ENCODE measurements at places on chromosomes 2 and 18. TPM values are rescaled to one million over a fixed set of nuclear protein-coding genes. Genes with fewer than 3 reads are reported as not detected.

DNA sequence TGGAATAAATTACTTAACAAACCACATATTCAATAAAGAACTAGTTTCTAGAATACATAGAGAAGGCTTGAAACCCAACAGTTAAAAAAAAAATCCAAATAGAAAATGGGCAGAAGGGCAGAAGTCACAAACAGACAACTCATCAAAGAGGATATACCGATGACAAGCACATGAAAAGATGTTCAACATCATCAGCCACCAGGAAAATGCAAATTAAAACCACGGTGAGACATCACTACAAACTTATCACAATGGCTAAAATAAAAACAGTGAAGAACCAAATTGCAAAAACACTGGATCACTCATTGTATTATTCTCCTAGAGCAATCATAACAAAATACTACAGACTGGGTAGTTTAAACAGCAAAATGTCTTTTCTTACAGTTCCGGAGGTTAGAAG lies 14.5 kb downstream of the SESTD1 start:
- H3K27me3 ChIP-seq: no peaks in the 10 kb centered on the region
- DNase-seq: no peak
- peaks cover 13% of the 10 kb centered on the region for H3K4me1 ChIP-seq
- no peak overlapping the region for H3K4me3 ChIP-seq
- no peak overlapping the region for H3K27ac ChIP-seq

GRCh38 chr2:183495589-183496267 lies 371.5 kb downstream of the NUP35 start:
- peaks cover 10% of the 10 kb centered on the region for H3K4me1 ChIP-seq
- H3K27ac ChIP-seq: no peak overlapping the region
- DNase-seq: no peak
- H3K36me3 ChIP-seq: no peaks in the 10 kb centered on the region
- no peak overlapping the region for H3K4me3 ChIP-seq

DNA sequence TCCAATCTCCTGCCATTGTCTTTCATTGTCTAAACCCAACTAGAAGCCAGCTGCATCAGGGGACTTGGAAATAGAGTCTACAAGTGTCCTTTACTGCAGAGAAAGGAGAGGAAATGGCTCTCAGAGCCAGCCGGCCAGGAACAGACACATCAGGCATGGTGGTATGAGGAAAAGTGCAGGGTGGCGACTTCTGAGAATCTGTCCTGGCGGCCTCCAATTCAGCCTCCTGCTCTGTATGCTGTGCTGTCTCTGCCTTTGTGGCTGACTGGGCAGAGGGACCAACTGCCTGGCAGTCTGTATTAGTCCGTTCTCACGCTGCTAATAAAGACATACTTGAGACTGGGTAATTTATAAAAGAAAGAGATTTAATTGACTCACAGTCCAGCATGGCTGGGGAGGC lies 36.8 kb upstream of the AQP4 start:
- peaks cover 4% of the 10 kb centered on the region for H3K36me3 ChIP-seq
- no peak for DNase-seq

GRCh38 chr2:159873258-159873657 lies 75.2 kb upstream of the CD302 start:
- DNase-seq: peak; percentile 34
- no peak overlapping the region for H3K4me3 ChIP-seq
- no peaks in the 10 kb centered on the region for H3K27me3 ChIP-seq
- H3K4me1 ChIP-seq: no peaks in the 10 kb centered on the region
- H3K36me3 ChIP-seq: no peaks in the 10 kb centered on the region
- H3K27ac ChIP-seq: no peak overlapping the region

- H3K36me3 ChIP-seq: no peaks in the 10 kb centered on the region
- no peak for DNase-seq
- no peak overlapping the region for H3K4me3 ChIP-seq
- H3K27ac ChIP-seq: no peak overlapping the region
Observed at GRCh38 chr2:55948176-55948923, 24.8 kb upstream of the EFEMP1 start.

- no peak for DNase-seq
- no peaks in the 10 kb centered on the region for H3K27me3 ChIP-seq
- H3K4me3 ChIP-seq: no peak overlapping the region
- H3K4me1 ChIP-seq: peaks cover 36% of the 10 kb centered on the region
Observed at GRCh38 chr2:172462849-172463381, 35.5 kb downstream of the ITGA6 start.

- DNase-seq: no peak
- no peaks in the 10 kb centered on the region for H3K36me3 ChIP-seq
- H3K4me3 ChIP-seq: no peak overlapping the region
- peaks cover 9% of the 10 kb centered on the region for H3K4me1 ChIP-seq
- H3K27ac ChIP-seq: no peak overlapping the region
- no peaks in the 10 kb centered on the region for H3K27me3 ChIP-seq
Observed at GRCh38 chr18:21602299-21602587, 1.7 kb upstream of the ESCO1 start.

- H3K27ac ChIP-seq: no peak overlapping the region
- DNase-seq: no peak
- no peaks in the 10 kb centered on the region for H3K27me3 ChIP-seq
- 0 out of 2 replicates have a peak, but pooled peaks cover 3% of the 10 kb centered on the region for H3K4me1 ChIP-seq
- H3K36me3 ChIP-seq: no peaks in the 10 kb centered on the region
- H3K4me3 ChIP-seq: no peak overlapping the region
Observed at GRCh38 chr2:204187229-204188083, 250.9 kb downstream of the ICOS start.

- no peaks in the 10 kb centered on the region for H3K27me3 ChIP-seq
- H3K27ac ChIP-seq: no peak overlapping the region
- H3K4me1 ChIP-seq: no peaks in the 10 kb centered on the region
- H3K36me3 ChIP-seq: no peaks in the 10 kb centered on the region
- no peak overlapping the region for H3K4me3 ChIP-seq
Observed at GRCh38 chr2:151091583-151091982, 170.1 kb downstream of the RBM43 start.

DNA sequence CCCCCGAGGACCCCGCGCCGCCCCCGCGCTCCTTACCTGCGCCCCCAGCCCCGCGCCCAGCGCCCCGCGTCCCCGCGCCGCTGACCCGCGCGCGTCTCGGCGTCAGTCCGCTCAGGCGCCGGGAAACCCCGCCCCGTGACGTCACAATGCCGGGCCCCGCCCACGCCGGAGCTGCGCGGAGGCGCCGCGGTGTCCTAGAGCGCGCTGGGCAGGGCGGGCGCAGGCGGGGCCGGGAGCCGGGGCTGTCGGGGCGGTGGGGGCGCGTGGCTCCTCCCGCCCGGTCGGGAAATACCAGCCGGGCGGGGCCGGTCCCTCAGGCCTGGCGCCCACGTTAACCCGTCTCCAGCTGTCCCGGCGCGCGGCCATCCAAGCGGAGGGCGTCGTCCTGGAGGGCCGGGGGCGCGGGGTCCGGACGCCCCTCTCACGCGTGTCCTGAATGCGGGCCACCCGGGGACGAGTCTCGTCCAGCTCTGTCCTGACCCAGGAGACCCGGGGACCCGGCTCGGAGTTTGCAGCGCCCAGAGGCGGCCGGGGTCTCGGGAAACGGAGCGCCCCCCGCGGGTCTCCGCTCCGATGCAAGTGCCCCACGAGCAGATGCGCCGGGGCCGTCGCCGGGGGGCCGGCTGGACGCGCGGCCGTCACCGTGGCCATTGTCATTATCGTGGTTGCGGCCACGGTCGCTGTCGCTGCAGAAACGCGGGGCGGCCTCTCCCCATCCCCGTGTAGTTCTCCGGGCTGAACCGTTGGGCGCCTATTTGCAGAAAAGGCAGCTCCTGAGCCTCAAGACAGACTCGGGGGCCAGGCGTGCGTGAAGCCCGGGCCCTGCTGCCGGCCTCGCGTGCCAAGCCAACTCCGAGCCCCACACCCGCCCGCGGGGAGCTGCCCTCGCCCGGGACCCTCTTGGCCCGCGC lies at the start of gene SLC66A2:
TSS of gene SLC66A2 (minus strand) at position 109 of the 911 bp plus-strand sequence. CDS start 727 bp downstream, outside the sequence.
- peak within 1 kb of the TSS; percentile 66 for H3K4me3 ChIP-seq
- H3K4me1 ChIP-seq: peaks cover 8% of the 10 kb centered on the region
- peaks cover 68% of the 10 kb centered on the region for H3K27me3 ChIP-seq
- H3K27ac ChIP-seq: no peak within 1 kb of the TSS
- peak; percentile 84 for DNase-seq

DNA sequence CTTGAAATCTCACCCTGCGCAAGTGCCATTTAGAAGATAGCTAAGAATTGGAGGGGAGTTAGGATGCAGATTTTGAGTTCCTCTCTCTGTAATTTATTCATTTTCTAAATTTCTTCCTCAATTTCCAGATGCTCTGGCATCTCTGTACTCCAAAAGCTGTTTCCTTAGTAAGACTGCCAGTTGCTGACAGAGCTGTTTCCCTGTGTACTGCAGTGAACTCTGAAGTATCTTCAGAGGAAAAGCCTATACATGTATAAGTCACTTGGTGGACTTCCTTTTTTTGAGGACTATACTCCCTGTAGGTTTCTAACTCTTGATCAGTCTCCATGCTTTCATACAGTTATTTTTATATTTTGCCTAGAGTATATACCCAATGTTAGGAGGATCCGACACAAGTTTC lies 1.5 kb upstream of the RESP18 start:
- no peak overlapping the region for H3K4me3 ChIP-seq
- no peak overlapping the region for H3K27ac ChIP-seq
- H3K27me3 ChIP-seq: peaks cover 60% of the 10 kb centered on the region
- H3K36me3 ChIP-seq: no peaks in the 10 kb centered on the region
- no peak for DNase-seq

GRCh38 chr2:27652341-27652740 lies 11.1 kb downstream of the SUPT7L start:
- H3K27ac ChIP-seq: no peak overlapping the region
- no peaks in the 10 kb centered on the region for H3K27me3 ChIP-seq
- no peak for DNase-seq

DNA sequence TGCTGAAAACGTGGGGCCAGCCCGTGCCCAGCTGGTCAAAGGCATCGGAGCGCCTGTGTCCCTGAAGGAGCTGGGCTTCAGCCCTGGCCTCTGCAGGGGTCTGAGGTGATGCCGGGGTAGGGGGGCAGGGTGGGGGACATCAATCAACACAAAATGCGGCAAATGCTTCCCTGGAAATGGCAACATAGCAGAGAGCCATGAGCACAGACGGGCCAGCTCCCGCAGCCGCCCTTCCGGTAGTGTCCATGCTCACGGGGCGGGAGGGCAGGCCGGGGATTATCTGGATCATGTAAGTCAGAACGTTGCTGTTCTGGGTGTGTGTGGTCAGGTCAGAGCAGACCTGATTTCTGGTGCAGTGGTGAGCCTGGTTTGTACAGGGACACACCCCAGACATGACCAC lies 56.5 kb upstream of the TWIST2 start:
- H3K4me3 ChIP-seq: no peak overlapping the region
- no peaks in the 10 kb centered on the region for H3K4me1 ChIP-seq
- no peak overlapping the region for H3K27ac ChIP-seq
- no peaks in the 10 kb centered on the region for H3K36me3 ChIP-seq
- no peaks in the 10 kb centered on the region for H3K27me3 ChIP-seq
- DNase-seq: no peak

DNA sequence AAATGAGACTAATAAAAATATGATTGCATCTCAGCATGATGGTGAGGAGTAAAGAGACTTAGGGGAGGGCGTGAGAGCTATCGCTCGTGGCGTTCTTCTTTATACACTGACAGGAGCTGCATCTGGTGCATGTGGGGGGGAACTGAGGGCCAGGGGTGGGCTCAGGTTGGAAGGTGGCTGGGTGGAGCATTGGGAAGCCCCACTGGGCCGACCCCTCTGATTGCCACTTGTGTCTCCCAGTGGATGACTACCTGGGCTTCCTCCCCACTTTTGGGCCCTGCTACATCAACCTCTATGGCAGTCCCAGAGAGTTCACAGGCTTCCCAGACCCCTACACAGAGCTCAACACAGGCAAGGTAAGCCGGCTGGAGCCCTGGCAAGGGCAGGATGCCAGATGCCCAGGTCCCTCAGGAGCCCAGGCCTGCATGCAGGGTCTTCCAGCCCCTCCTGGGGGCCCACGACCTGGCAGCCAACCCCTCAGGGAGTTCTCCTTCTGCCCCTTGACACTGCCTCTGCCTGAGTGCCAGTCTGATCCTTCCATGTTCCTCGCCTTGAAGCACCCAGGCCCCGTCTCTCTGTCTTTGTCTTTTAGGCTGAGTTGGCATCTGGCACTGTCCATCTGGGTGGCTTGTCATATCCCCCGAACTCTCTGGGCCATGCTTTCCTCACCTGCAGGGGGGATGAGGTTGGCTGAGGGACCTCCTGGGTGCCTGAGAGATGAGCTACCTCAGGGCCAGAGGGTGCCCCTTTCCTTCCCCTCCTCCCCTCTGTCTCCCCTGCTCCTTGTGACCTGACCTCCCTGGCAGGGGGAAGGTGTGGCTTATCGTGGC lies 97.7 kb downstream of the DYSF start:
- no peak overlapping the region for H3K4me3 ChIP-seq
- H3K4me1 ChIP-seq: no peaks in the 10 kb centered on the region
- H3K27me3 ChIP-seq: no peaks in the 10 kb centered on the region
- no peak for DNase-seq
- no peaks in the 10 kb centered on the region for H3K36me3 ChIP-seq

- 0 out of 2 replicates have a peak, but pooled peaks cover 3% of the 10 kb centered on the region for H3K4me1 ChIP-seq
- no peak for DNase-seq
- no peaks in the 10 kb centered on the region for H3K27me3 ChIP-seq
- no peak overlapping the region for H3K27ac ChIP-seq
- no peaks in the 10 kb centered on the region for H3K36me3 ChIP-seq
- no peak overlapping the region for H3K4me3 ChIP-seq
Observed at GRCh38 chr2:169845016-169845415, 17.8 kb downstream of the UBR3 start.

- H3K4me1 ChIP-seq: peaks cover 16% of the 10 kb centered on the region
- H3K36me3 ChIP-seq: no peaks in the 10 kb centered on the region
- DNase-seq: no peak
- H3K27me3 ChIP-seq: no peaks in the 10 kb centered on the region
- H3K4me3 ChIP-seq: no peak overlapping the region
Observed at GRCh38 chr2:151157000-151157735, 104.5 kb downstream of the RBM43 start.

DNA sequence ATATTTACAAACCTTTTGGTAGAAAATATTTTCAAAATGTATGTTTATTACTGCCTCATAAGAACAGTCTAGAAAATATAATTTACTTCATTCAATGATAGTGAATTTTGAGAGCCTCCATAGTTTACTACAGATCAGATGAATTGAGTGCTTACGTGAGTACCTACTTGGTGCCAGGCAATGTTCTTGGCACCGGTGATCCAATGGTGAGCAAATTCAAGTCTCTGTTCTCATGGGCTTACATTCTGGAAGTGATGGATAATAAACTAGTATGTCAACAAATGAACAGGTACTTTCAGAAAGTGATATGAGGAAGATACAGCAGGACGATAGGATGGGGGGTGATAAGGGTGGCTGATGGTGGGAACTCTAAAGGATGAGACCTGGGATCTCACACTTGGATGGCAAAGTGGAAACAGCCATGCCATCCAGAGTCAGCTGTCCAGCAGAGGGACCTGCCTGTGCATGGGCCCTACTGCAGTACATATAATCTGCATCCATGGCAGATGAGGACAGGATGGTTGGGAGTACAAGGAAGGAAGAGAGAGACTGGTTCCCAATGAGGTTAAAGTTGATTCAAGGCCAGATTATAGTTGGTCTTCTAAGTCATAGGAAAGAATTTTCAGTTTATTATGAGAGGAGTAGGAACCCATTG lies 277.0 kb downstream of the NEDD4L start:
- no peak overlapping the region for H3K4me3 ChIP-seq
- H3K27ac ChIP-seq: no peak overlapping the region
- DNase-seq: no peak
- H3K27me3 ChIP-seq: no peaks in the 10 kb centered on the region
- H3K4me1 ChIP-seq: peaks cover 12% of the 10 kb centered on the region
- 0 out of 2 replicates have a peak, but pooled peaks cover 5% of the 10 kb centered on the region for H3K36me3 ChIP-seq

The SERPINB10 gene
- not detected for total RNA-seq

The CREG2 gene
- total RNA-seq: 0.12 TPM

The PCARE gene
- total RNA-seq: not detected

The RAB6C gene
- not detected for total RNA-seq
